Left colon (tissue), 2 donors: ENCODE measurements at places on chromosomes 3 and 15.

- no peak for DNase-seq
These were observed 241.7 kb downstream of the FEZF2 start for GRCh38 chr3:62131620-62132019.

DNA sequence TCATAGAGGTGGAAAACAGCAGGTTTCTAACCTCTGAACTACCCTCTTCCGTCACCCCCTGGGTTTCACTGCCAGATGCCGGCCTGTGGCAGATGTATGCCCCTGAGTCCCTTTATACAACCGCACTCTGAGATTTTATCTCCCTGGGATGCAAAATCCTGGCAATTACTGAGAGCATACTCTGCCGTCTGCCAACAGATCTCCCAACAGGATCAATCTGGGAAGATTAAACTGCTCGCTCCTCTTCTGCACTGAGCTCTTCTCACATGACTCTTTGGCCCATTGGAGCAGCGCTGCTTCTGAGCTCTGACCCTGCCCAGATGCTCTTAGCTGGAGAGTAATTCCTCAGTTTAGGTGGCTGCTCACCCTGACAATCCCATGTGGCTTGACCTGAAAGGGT, 133.2 kb downstream of the LIPC start:
- no peak for DNase-seq

- no peak for DNase-seq
These were observed 138.8 kb upstream of the PLXND1 start for GRCh38 chr3:129745253-129745652.

- DNase-seq, result no peak
These were observed 29.6 kb upstream of the CTDSPL2 start for GRCh38 chr15:44397869-44398268.

GRCh38 chr3:72368331-72368975, 479.8 kb downstream of the SHQ1 start:
- DNase-seq, result no peak

DNA sequence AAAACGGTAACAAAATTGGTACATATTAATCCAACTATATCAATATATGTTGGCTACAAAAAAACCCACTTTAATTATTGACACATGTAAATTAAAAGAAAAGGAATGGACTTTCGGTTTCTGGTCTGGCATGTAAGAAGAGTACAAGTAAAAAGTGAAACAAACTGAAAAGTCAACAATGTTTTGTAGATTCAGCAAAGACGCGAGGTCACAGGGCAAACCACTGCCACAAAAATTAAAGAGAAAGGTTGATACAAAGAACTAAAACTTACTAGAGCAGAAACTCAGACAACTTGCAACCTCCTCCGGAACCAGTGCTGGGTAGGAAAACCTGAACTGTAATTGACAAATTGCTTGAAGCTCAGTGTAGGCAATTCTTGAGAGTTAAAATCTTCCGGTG, 110.6 kb upstream of the ARPP21 start:
- no peak for DNase-seq

GRCh38 chr3:11810276-11810675, 36.4 kb downstream of the TAMM41 start:
- no peak for DNase-seq

DNA sequence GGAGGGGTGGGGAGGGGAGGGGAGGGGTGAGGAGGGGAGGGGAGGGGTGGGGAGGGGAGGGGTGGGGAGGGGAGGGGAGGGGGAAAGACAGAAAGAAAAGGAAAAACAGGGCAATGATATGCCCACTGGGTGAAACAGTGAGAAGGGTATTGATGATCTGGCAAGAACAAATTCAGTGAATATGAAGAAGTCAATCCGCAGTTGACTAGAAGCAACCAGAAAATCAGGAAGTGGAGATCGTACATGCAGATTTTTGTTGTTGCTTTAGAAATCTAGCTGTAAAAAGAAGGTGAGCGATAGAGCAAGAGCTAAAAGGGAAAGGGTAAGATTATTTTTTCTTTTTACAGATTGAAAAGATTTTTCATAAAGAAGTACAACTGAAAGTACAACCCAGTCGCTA, 47.6 kb upstream of the ARF4 start:
- no peak for DNase-seq

GRCh38 chr15:63238171-63238570, 39.2 kb upstream of the APH1B start:
- DNase-seq, result no peak

GRCh38 chr15:39054128-39054732, 489.6 kb upstream of the RASGRP1 start:
- DNase-seq, result no peak

- DNase-seq, result no peak
These were observed 48.5 kb downstream of the PTH1R start for GRCh38 chr3:46926039-46926438.

DNA sequence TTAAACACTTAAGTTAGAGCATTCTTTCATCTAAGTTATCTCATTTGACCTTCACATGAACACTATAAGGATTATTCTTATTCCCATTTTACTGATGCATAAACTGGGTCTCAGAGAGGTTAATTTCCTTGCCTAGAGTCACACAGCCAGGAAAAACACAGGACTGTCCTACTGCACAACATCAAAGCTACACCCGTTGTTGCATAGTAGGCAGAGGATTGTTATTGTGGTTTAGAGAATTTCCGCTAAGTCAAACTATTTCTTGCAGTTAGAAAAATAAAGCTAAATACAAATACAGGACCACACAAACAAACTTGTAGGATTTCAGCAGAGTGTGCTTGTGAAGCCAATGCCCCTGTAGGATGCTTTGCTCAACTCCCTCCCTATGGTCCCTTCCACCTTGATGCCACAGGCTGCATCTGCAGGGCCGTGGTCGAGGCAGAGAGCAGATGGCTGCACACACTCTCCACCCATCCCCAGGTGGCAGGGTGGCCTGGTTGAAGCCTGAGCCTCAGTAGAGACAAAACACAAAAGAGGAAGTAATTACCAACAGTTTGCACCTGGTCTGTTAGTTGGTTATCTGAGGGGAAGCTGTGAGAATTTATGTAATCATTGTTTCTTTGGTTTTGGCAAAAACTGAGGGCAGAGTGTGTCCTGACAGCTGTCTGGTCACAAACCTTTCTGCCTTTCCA, 41.1 kb upstream of the SKOR1 start:
- DNase-seq, result peak; percentile 34

DNA sequence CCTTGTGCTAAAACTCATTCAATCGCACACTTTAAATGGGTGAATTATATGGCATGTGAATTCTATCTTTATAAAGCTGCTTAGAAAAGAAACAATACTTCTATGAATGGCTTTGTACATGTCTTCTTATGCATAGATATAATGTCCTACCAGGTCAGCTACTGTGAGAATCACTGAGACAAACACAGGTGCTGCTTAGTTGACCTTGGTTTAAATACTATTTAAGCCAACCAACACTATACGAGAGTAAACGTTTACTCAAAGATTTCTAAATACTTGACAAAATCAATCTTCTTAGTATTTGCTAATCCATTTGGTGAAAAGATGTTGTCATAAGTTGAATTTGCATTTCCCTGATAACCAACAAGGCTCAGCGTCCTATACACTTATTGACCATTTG, 260.3 kb downstream of the ADAMTS17 start:
- no peak for DNase-seq

GRCh38 chr3:136377508-136377907, 127.4 kb downstream of the PCCB start:
- no peak for DNase-seq

DNA sequence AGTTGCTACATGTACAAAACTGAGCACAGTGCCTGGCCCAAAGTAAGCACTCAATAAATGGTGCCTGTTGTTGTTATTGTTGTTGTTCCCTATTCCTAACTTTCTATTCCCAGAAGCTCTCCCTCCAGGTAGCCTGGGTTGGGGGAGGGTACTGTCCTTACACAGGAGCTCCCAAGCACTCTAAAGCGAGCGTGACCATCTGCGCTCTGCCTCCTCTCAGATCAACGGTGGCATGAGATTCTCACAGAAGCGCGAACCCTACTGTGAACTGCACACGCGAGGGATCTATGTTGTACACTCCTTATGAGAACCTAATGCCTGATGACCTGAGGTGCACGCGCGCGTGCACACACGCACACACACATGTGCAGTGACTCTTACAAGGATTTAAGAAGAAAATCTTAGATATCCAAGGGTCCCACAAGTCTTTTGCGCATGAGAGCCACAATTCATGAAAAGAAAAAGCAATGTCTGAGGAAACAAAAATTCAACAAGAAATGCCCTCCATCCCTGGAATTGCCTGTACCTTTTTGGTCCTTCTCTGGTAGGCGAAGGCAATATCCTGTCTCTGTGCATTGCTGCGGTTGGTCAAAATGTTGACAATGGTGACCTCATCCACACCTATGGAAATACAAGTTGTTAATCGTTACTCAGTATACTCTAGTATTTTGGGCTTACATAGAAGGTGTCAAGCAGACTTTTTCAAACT, 33.7 kb downstream of the ANXA2 start:
- no peak for DNase-seq

DNA sequence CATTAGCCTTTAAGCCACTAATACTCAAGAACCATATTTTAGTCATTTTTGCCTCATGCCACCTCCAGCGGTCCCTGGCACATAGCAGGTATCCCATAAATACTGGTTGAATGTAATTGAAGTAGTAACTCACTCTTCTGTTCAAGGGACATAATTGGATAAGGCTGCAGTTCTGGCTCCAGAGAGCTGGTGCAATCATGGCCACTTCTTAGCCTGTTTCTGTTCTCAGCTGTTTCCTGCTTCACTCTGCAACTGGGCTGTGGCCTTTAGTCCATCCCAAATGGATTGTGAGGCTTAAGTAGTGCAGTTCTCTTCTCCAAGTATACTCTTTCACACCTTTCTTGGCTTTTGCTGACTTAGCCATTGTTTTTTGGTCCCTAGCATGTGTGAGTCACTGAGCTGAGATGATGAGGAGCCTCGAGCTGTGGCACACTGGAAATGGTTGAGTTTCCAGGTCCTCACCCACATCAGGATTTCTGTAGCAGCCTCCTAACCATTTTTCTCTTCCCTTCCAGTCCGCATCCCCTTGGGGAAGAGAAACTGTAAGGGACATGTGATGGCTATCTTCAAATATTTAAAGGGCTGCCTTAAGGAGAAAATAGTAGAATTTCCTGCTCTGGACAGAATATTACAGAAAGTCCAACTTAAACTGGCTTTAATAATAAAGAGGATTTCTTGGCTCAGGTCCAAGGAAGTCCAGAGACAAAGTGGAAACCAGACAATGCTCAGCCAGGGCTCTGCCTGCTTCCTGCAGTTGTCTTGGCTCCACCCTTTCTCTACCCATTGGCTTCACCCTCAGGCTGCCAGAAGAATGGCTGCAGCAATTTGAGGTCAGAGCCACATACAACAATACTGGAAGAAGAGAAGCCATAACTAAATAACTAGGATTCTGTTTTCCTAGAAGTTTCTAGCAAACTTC, 305.4 kb upstream of the ROPN1 start:
- no peak for DNase-seq

DNA sequence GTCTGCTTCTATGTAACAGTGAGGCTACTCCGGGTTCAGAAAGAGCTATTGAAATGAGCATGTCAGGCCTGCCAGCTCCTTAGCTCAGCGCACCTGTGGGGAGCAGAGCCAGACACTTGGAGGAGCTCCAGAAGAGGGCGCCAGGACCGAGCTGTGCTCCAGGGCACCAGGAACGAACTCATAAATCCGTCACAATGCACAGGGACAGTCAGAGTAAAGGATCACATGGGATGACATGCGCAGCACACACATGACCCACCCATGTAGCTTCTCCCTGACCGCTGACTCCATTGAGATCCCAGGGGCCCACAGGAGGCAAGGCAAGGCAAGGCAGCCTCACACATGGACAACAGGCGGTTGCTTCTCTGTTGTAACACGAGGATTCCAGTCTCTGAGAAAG, 26.0 kb upstream of the GNB5 start:
- no peak for DNase-seq

DNA sequence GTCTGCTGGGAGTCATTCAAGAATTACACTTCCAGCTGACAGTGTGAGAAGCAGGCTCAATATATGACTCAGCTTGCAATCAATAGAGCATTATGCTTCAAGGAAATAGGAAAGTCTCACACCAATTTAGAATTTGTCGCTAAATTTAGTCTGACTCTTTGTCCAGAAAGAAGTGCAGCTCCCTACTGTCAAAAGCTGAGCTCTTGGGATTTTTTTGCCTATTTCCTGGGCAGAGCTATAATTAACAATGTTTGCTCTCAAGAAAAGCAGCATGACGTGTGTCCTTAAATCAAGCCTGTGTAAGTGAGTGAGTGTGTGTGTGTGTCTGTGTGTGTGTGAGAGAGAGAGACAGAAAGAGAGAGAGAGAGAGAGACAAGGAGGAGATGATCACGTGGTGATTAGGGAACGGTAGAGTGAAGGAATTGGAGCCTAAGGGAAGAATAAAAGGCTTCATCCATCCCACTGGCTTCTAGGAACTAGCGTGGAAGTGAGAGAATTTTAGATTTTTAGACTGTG, 16.4 kb upstream of the SLC35G2 start:
- DNase-seq, result no peak

DNA sequence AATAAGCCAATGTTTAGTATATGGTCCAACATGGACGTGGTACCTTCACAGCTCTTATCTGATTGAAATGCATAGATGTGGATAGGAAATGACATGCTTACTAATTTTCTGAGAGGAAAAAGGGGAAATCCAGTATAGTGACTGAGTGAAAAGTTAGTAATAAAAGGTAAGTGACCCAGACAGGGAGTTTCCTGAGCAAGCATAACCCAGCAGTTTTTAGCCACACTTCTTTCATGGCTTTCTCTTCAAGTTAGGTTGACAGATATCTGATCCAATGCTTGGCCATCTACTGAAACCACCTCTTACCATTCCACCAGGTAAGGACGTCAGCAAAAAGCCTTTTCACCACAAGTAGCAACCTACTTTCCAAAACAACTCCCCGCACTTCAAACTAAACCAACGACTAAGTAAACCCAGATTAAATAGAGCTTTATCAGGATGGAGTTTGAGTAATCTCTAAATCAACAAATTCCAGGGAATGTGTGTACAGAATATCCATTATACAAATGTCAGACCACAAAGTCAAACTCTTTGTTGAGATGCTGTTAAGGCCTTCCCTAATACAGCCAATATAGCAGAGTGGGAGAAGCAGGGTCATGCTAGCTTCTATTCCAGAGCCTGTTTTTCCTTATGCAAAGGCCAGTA, 329.7 kb downstream of the RORA start:
- no peak for DNase-seq

DNA sequence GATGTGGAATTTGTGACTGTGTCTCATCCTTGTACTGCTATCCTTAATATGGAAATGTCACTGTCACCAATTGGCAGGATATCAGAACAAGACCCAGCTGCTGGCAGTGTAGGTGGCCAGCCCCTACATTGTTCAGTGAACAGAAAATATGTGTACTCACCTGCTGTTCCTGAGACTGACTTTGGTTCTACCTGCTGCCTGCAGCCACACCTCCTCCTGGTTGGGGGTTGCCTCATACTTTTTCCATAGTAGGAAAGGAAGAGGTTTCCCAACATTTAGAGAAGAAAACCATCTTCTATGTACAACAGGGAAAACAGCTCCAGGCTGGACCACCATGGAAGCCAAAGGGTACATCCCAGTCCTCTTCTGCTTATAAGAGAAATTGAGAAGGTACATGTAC, 35.9 kb downstream of the SLC12A1 start:
- no peak for DNase-seq

GRCh38 chr3:197520311-197521276, 35.2 kb downstream of the BDH1 start:
- DNase-seq, result peak; percentile 79

- peak; percentile 34 for DNase-seq
These were observed 90.6 kb upstream of the AKAP13 start for GRCh38 chr15:85289677-85290365.
